ENCODE measurements at places on chromosomes 11 and 22.
A peak's percentile ranks its signal among the peaks of the same experiment; 100 is the strongest.

GRCh38 chr11:8605971-8606563 lies 12.0 kb upstream of the STK33 start:
- ATAC-seq, result no peak

GRCh38 chr11:90241414-90241813 lies 18.6 kb upstream of the CHORDC1 start:
- no peak for ATAC-seq

- peak; percentile 87 for ATAC-seq
These were observed 482.6 kb downstream of the MIAT start for GRCh38 chr22:27139935-27140511.

DNA sequence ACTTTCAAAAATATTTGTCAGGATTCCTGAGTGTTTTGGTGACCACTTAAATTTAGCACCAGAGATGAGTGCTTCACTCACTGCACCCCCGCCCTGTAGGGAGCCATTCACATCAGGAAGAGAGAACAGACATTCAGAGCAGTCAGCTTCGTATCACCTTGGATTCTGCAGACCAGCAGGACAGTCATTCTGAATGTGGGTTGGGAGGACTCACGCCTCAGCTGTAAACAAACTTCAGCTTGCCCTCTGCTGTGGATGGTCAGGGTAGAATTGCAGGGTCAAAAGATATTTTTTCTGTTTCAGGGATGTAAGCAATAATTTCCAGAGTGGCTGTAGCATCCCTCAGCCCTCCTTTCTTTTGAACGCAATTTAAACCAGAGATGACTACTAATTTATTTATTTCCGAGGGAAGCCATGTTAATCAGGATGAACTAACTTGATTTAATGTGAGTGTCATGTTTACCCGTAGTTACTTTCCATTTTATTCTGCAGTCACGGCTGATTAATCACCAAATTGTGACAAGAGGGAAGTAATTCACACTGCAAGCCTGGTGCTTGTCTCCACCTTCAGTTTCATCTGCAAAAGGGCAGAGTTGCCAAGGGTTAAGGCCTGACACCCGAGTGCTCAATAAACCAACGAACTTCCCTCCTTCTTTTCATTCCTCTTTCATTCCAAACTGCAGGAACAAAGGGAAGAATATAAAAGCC lies 174.2 kb upstream of the DDI1 start:
- no peak for ATAC-seq

DNA sequence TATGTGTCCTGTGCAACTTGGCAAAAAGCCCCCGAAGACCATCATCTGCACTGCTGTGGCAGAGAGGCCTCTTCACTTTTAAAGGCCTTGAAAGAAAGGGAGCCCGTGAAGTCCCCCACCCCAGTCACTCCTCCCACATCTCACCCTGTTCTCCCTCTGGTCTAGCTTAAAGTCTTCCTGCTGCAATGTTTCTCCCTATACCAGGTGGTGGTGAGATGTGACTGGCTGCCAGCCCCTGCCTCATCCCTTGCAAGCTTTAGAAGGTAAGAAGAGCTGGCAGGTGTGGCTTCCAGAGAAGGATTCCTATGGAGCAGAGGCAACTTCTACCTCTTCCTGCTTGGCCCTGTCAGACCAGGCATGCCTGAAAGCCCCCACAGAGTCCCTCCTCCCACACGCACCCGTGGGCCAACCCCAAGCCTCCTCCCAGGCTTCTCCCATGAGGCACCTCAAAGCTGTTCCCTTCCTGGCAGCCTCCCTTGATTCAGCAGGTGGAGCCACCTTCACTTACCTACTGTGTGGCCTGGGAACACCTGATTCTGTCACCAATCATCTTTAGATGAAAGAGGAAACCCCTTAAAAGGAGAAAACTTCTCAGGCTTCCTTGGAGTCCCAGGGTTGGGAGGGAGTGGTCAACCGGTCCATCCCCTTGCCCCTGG lies 4.0 kb upstream of the TRIM29 start:
- no peak for ATAC-seq

GRCh38 chr22:40368016-40368415 lies 2.4 kb upstream of the SGSM3 start:
- ATAC-seq, result no peak

- no peak for ATAC-seq
These were observed 51.2 kb downstream of the MRTFA start for GRCh38 chr22:40585310-40585751.

DNA sequence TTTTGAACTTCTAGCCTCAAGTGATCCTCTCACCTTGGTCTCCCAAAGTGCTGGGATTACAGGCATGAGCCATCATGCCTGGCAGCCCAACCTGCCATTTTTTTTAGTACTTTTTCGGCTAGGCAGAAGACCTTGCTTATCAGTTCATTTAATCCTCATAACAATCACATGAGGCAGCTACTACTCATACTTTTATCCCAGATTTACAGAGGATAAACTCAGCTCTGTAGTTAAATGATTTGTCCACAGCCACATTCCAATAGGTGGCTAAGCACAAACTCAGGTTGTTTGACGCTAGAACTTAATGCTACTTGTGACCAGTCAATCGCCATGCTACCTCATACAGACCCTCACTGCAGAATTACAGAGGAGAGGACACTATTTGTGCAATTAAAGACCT lies 28.1 kb downstream of the SBF2 start:
- no peak for ATAC-seq

GRCh38 chr22:20238536-20238900 lies 29.6 kb downstream of the RTN4R start:
- peak; percentile 74 for ATAC-seq

GRCh38 chr22:42388130-42388797 lies 43.9 kb downstream of the NFAM1 start:
- no peak for ATAC-seq

DNA sequence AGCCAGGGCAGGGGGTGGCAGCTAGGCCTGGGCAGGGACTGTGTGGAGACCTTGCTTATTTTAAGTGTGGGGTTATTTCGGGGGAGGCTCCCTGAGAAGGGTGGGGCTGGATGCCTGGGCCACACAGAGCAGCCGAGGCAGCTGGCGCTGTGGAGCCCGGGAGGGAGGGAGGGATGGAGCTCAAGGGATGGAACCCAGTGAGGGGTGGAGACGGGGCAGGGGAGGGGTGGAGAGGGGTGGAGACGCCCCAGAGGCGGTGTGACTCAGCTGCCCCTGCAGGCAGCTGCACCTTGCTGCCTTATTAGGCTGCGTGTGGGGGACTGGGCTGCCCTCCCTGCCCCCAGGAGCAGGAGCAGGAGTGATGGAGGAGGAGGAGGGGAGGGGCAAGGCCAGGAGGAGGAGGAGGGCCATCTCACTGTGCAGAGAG lies 9.8 kb upstream of the TSSC4 start:
- ATAC-seq, result peak; percentile 52

DNA sequence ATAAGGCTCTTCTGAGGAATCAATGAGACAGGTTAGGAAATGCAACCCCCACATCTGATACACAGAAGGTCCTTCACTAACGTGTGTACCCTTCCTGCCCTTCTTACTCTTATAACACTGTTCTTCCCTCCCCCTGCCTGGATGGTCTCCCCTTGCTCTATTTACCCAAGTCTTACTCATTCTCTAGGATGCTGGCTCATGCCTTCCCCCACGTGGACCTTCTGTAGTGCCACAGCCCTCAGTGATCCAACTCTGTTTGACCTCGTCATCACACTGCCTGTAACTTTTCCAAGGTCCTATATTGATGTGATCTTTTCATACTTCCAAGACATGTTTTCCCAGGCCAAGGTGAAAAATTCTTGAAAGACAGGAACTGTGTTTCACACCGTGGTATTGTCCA lies 79.8 kb downstream of the C11orf58 start:
- ATAC-seq, result no peak

- ATAC-seq, result no peak
These were observed 122.8 kb upstream of the MTNR1B start for GRCh38 chr11:92846491-92847125.

DNA sequence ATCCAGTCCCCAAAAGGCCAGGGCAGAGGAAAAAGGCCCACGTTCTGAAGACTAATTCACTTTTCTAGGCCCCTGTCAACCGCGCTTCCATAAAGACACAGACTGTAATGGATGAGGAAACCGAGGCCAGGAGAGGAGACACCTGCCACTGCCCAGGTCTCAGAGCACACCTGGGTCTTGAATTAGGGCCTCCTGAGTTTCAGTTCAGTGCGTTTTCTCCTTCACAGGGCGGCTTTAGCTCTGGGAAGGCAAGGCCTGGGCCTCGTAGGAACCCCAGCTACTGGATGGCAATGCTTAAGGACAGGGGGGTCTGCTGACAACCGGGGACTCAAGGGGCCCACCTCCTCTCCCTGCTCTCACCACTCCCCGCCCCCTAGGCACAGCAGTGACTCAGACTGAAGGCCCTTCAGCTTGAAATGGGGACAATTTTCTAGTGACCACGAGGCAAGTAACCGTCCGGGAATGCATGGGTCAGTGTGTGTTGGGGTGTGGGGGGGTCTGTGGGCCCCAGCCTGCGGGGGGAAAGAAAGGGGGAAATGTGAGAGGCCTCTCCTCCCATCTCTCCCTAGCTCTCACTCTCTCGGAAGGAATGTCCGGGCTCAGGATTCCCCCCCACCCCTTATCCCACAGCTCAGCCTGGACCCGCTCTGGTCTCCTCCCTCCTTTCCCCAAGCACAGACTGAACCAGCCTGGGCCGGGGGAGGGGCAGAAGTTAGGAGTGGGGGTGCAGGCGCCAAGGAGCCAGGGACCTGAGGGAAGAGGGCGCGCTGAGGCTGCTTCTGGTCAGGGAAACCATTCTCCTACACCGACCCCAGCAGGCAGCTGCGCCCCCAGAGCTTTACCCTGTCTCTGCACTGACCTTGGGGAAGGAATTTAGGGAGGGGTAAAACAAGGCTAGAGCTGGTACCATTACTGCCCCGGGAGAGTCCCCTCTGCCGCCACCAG lies 17.2 kb downstream of the CREB3L1 start:
- ATAC-seq, result peak; percentile 71

- no peak for ATAC-seq
These were observed 1.8 kb upstream of the EPS8L2 start for GRCh38 chr11:704228-704674.

DNA sequence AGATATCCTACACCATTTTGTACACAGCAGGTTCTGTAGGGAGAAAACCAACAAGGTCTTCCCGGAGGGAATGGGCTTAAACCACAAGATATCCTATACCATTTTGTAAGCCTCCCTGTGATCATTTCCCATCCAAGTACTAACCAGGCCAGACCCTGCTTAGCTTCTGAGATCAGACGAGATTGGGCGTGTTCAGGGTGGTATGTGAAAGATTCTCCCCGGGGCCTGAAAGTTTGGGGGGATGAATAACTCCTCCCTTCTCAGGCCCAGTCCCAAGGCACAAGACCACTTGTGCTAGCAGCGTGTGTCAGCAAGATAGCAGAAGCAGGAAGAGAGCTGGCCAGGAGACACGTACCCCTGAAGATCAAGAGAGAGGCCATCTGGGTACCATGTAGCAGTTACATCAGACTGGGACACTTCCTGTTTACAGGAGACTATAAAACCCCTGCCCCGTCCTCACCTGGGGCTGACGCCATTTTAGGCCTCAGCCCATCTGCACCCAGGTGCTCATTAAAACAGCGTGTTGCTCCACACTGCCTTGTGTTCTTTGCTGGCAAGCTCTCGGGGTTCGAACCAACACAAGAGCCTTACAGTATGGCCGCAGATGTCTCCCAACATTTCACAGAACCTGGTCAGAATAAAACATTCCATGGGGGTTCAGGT lies 17.3 kb downstream of the MIF start:
- ATAC-seq, result no peak

GRCh38 chr11:61571869-61572268 lies 9.0 kb downstream of the SYT7 start:
- ATAC-seq, result no peak

DNA sequence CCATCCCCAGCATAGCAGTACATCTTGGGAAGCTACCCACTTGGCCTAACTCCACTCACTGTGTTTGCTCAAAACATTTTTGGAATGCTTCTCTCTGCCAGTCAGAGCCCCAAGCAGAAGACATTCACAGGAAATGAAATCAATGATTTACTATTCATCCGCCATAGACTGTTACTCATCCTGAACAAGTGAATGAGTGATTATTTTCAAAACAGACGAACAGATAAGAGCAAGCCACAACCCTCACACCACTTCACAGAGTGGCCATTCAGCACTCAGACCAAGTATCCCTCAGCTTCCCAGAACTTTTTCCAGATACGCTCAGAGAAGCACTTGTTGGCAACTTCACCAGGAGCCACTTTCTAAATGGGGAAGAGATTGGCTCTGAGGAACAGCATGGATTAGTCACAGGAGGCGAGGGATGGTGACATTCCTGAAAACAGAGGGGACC lies 13.0 kb upstream of the UBASH3B start:
- ATAC-seq, result peak; percentile 92

- ATAC-seq, result peak; percentile 80
These were observed 178.6 kb downstream of the MIAT start for GRCh38 chr22:26835929-26836528.

DNA sequence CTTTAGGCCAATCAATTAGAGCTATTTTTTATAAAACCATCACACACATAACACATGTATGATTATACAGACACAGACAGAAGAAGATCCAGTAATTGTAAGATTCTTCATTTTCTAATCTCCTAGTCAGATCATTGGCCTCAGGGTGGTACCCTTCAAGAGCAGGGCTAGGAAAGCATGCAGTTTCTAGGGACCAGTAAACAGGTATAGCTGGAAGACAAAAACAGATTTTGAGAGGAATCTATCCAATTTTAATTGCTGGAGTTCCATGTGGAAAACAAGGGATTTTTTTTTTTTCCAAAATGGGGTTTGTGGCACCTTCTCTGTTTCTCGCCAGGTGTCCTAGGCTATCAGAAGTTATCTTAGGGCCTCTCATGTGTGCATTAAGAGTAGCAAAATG lies 29.6 kb downstream of the METTL15 start:
- ATAC-seq, result no peak

GRCh38 chr22:33918676-33919365 lies 1.5 kb downstream of the LARGE1 start:
- no peak for ATAC-seq

DNA sequence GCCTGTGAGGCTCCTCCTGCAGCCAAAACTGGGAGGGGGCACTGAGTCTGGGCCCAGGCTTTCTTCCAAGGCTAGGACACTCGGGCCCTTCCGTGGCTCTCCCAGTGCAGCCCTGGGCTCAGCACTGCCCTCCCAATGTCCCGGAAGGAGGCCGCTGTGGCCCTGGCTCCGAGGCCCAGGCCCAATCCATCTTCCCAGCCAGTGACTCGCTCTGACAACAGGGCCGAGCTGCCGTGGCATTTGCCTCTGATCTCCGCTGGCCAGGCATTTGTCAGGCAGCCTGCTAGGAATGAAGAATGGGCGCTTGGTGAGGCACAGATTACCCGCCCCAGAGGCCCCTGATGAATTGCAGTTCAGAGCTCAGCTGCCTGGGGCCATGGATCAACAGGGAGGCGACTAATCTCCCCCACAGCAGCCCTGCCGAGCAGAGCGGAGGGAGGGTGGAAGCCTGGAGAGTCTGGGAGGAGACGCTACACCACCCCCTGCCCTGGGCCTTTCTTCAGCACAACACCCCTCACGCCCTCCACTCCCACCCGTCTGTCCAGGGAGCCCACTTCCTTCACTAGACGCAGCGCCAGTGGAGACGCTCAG lies 8.3 kb downstream of the FXYD2 start:
- ATAC-seq, result peak; percentile 49

DNA sequence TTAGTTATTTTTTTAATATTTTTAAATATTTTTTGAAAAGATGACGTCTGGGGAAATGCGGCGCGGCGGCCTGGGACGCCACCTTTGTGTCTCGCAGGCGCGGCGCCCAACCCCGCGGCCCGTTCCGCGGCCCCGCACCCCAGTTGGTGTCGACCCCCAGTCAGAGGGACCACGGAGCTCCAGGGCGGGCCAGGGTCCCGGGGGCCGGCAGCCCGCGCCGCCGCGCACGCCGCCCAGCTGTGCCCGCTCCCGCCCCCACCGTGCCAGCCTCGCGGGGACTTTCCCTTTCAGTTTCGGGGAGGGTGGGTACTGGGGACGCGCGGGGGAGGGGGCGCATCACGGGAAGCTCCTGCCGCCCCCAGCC lies 1.6 kb downstream of the CCND1 start:
- no peak for ATAC-seq

GRCh38 chr11:111549869-111550203 lies 9.3 kb downstream of the LAYN start:
- ATAC-seq, result no peak

Measured in SK-N-SH treated with all-trans-retinoic acid at 6 μM for 48 hours (cell line).